ENCODE measurements at places on chromosomes 4 and X.

GRCh38 chr4:19725130-19725529 is 526.6 kb upstream of the SLIT2 start:
- no peak for DNase-seq

GRCh38 chr4:8351931-8352367 is 82.4 kb downstream of the HTRA3 start:
- no peak for DNase-seq

DNA sequence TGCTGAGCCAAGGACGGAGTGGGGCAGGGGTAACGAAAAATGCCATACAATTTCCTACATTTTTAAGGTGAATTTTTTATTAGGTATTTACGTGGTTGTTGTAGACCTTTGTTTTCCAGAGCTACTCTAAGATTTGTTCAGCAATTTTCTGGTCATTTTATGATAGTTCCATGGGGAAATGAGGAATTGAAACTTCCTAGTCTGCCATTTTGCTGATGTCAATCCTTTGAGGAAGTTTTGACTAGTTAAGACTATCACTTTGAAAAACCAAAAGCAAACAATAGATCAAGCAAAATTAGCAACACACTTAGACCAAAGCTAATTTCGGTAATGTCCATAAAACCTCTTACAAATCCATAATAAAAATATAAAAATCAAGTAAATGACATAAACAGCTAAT is 7.0 kb upstream of the TLR3 start:
- DNase-seq: no peak

DNA sequence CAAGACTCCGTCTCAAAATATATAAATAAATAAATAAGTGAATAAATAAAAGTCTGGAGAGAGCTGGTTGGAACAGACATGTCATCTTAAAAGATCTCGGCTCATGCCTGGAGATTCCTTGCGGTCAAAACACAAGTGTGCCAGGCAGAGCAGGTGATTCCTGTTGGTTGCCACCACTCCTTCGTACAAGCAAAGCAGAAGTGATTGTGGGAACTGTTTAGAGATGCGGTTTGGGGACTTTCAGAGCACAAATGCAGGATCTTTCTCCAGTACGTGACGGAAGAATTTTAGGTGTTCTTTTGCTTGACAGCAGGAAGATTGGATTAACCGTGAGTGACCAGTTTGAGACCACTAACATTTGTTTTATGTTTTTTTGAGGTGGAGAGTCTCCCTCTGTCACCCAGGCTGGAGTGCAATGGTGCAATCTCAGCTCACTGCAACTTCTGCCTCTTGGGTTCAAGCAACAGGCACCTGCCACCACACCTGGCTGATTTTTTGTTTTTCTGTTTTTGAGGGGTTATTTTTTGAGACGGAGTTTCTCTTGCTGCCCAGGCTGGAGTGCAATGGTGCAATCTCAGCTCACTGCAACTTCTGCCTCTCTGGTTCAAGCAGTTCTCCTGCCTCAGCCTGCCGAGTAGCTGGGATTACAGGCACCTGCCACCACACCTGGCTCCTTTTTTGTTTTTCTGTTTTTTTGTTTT is 2.8 kb upstream of the CRLF2 start:
- DNase-seq: no peak

GRCh38 chr4:6443035-6444023 is 29.1 kb downstream of the PPP2R2C start:
- DNase-seq: no peak

DNA sequence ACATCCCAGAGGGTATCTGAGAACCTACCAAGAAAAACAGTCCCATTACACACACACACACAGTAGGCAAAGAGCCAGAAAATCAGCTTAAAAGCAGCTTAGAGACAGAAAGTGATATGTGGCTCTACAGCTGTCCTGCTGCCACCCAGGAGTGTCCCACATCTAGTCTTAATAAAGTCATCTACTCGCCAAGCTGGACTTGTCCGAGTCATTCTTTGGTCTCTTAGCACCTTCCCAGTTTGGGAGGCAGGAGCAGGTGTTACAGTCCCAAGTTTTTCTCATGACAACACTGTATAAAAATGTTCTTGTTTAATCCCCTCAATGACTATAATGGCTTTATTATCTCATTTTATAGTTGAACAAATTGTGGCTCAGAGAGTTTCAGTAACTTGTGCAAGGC is 252.5 kb upstream of the CASK start:
- no peak for DNase-seq

GRCh38 chr4:56183344-56183959 is 203.8 kb downstream of the AASDH start:
- no peak for DNase-seq

DNA sequence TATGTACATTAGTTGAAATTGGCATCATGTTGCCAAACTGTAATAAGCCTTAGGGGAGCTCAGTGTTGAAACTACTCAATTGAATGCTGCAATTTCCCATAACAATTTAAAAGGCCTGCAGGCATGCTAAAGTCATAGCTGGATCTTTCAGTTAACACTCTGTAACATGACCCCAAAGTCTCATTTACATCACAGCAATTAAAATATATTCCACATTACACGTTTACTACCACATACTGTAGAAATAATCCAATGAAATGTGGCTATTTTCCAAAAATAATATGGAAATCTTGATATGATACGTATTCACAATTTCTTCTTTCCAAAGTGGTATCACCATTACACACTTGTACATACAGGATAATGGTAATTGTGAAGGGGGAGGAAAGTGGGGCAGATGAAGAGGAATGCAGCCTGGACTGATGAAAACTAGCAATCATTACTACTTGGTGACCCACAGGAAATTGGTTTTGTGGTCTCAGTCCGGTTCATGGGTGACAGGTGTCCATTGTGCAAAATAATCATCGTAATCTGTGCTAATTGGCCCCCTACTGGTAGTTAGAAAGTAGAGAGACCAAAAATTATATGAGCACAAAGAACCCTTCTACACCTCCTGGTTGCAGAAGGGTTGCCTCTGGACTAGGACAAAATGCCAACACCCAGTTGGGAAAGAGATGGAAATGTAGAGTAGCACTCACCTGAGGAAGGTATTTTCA is 63.7 kb downstream of the TENM3 start:
- no peak for DNase-seq

DNA sequence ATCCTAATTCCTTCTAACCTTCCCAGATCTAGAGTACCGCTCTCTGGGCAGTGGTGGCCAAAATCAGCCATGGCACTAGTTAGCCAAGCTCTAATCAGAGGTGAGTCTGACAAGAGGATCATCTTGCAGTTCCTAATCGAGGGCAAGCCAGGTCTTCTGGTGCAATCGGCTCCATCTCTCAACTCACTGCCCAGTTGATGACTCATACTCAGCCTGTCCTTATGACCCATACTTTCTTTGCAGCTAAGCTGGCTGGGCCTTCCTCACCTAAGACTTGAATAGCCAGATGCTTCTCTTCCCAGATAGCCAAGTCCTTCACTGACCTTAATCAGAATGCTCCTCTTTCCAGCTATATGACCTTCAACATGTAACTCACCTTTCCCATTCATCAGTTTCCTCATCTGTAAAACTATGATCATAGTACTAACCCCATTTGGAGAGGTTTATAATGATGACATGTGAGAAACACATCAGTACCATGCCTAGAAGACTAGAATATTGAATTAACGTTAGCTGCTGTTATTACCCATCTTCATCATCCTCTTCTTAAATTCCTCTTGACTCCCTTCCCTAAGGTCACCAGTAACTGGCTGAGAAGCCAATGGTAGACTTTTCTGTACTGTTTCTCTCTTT is 57.1 kb downstream of the RELL1 start:
- no peak for DNase-seq

DNA sequence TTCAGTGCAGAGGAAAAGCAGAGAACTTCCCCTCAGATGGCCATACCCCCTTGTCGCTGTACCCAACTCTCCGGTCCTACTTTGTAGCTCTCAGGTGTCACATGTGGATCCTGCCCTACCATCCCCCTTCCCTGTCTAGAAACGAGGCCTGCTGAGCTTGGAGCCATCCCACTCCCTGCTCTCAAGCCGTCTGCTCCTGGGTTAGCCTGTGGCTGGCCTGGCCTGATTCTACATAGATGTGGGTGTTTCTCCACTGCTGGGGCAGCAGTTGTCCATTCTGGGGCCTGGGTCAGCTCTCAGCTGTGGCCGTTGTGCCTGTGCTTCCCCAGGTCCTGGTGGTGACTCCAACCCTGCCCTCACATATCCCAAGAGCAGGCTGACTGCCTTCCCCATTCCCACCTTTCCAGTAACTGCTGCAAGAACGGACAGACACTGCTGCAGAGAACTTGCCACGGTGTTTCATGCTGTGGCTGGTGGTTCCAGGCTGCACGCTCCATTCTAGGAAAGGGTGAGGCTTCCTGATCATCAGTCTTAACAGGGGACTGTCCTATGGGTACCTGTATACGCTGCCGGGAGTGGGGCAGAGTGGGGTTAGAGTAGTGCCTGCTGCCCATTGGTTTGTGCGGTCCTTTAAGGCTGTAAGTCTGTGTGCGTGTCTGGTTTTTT is 3.6 kb downstream of the IL9R start:
- DNase-seq: no peak

- no peak for DNase-seq
Observed at GRCh38 chr4:174757736-174758135, 71.3 kb downstream of the GLRA3 start.
